ENCODE measurements at places on chromosomes 2 and 18.
A peak's percentile ranks its signal among the peaks of the same experiment; 100 is the strongest.

GRCh38 chr2:147923846-147924245 is 79.0 kb downstream of the ACVR2A start:
- DNase-seq = no peak

DNA sequence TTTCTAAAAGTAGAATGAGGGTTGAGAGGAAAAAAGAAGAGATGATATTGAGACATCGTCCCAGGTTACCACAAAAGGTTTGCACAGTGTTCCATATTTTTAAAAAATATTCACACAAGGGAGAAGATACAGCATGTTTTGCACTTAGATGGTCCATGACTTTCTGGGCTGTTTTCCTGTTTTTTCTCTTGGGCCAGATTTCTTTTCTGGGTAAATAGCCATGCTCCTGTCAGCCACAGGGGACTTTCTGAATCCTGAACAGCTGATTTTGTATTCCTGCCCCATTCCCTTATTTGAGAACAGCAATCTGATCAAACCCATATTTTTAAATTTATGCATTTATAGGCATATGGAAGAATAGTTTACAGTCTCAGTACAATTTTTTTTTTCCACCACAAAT is 185.9 kb upstream of the NRP2 start:
- no peak for DNase-seq

DNA sequence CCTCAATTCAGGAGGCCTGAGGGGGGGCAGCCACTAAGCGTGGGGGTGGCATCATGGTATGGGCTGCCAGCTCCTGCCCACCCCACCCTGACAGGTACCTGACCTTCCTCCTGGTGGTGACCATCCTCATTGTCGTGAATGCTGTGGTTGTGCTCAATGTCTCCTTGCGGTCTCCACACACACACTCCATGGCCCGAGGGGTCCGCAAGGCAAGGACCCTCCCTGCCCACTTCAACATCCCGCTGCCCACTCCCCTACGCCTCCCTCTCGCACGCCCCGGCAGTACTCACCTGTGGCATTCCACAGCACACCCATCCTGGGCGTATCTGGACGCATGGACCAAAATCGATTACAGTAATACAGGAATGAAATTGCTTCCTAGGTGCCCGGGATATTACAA is 4.0 kb downstream of the CHRNG start:
- no peak for DNase-seq

GRCh38 chr2:172405673-172406072 is 21.7 kb upstream of the ITGA6 start:
- DNase-seq = no peak

- DNase-seq = peak; percentile 34
These were observed 79.2 kb upstream of the IL1R2 start for GRCh38 chr2:101912545-101912944.
